ENCODE measurements at places on chromosomes 12 and 14. TPM values are rescaled to one million over a fixed set of nuclear protein-coding genes. Genes with fewer than 3 reads are reported as not detected.
A peak's percentile ranks its signal among the peaks of the same experiment; 100 is the strongest.

DNA sequence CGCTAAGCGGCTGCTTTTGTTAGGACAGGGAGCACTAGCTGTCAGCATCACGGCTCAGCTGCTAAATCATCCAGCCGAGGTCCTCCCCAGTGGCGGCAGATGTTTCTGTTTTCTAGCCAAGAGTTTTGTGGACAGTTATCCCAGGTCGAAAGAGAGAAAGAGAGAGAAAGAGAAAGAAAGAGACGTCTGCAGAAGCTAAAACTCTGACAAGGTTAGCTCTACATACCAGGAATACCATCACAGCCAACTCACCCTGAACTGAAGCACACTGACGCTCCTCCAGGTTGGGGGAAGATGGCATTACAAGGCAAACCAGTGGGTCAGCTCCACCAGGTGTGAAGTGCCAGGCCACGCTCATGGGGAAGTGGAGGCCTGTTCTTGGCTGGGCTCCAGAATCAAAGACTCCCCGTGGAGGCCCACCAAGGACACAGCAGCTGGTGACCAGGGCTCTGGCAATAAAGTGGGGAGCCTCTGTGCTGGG lies 64.9 kb upstream of the DICER1 start:
- no peak for DNase-seq

DNA sequence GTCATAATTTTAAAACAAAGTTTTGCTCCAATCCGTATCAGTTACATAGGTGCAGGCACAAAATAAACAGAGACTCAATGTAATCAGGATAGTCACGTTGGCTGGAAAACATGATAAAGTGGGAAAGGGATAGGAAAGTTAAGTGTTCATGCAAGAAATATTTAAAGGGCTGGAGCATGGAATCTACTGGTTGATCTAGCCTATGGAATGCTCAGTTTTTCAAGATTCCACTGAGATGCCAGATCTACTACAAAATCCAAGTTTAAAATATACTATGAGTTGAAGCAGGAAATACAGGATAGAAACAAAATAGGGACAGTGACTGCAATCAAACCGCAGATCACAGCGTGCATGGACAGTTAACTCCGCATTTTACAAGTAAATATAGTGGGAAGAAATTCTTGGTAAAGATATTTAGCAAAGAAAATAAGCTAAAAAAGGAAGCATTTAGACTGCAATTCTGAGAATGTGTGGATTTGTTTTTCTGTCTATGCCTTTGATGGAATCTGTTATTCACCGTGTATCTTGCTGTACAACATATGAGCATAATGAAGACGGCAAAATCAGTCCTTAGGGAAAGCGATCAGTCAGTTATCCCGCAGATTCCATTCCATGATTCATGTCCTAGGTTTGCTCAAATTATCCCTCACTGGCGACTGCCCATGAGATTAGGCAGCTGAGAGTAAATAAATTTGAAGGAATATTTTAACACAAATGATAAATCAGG lies 1044.3 kb downstream of the FLRT2 start:
- no peak for DNase-seq

- DNase-seq: no peak
These were observed 49.7 kb downstream of the TRMT5 start for GRCh38 chr14:60931218-60931617.

DNA sequence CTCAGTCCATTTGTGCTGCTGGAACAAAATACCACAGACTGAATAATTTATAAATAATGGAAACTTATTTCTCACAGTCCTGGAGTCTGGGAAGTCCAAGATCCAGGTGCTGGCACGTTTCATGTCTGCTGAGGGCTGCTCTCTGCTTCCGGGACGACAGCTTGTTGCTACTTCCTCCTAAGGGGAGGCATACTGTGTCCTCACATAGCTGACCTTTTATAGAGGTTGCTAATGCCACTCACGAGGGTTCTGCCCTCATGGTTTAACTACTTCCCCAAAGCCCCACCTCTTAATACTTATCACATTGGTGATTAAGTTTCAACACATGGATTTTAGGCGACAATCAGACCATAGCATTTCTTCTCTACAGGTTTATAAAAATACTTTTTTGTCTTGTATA lies 411.1 kb downstream of the NRXN3 start:
- no peak for DNase-seq

GRCh38 chr14:96100161-96101064 lies 61.3 kb downstream of the C14orf132 start:
- DNase-seq: peak; percentile 78

GRCh38 chr12:86663173-86663572 lies 407.0 kb upstream of the MGAT4C start:
- no peak for DNase-seq

DNA sequence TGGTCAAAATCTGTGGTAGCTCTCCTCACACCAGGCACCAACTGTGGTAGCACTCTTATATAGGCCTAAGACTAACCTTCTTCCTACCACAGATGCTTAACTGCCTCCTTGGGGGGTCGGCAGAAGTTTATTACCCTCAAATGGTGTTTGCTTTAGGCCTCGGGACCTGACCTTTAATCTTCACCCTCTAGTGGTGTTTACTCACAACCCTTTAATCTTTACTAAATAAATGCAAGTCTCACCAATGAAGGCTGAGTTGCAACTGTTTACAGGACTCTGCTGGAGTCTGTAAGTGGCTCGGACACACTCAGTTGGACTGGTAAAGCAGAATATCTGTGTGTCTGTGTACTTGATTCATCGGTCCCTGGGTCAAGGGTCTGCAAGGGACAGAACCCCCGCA lies 29.4 kb downstream of the CCER1 start:
- no peak for DNase-seq

GRCh38 chr14:95293449-95293848 lies 26.3 kb downstream of the CLMN start:
- DNase-seq: no peak

DNA sequence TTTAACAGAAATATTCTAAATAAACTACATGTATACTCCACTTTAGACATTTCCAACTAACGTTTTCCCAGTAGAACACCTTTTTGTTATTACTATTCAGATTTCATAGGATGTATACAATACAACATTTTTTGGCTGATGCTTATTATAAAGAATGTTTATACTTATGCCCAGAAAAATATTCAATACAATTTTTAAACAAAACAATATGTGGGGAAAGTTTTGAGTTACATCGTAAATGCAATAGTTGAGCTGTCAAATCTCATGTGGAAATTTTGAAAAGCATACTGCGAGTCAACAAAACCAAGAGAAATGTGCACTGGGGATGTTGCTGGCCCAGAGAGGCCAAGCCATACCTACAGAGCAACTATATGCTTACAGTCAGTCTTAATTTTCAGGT lies 18.2 kb upstream of the MON2 start:
- DNase-seq: no peak

DNA sequence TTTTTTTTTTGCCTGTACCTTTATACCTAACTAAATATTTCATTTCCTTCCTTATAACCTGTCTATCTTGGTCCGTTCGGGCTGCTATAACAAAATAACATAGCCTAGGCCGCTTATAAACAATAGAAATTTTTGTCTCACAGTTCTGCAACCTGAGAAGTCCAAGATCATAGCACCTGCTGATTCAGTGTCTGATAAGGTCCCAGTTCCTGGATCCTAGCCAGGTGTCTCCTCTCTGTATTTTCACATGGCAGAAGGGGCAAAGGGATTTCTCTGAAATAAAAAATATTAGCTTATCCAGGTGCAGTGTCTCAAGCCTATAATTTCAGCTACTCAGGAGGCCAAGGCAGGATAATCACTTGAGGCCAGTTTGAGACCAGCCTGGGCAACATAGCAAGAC lies 1046.6 kb upstream of the USP15 start:
- no peak for DNase-seq

GRCh38 chr14:80212023-80212397 lies 706 bp upstream of the DIO2 start:
- no peak for DNase-seq

- no peak for DNase-seq
These were observed 224.2 kb upstream of the FKBP4 start for GRCh38 chr12:2570562-2570961.

GRCh38 chr14:93939304-93940229 lies 12.4 kb downstream of the FAM181A start:
- DNase-seq: peak; percentile 94

GRCh38 chr12:69821456-69822159 lies 3.4 kb upstream of the MYRFL start:
- no peak for DNase-seq

- DNase-seq: no peak
These were observed 154.5 kb downstream of the ZFP36L1 start for GRCh38 chr14:68638141-68638999.

- no peak for DNase-seq
These were observed 72.0 kb downstream of the PPP2R5E start for GRCh38 chr14:63470962-63471793.

DNA sequence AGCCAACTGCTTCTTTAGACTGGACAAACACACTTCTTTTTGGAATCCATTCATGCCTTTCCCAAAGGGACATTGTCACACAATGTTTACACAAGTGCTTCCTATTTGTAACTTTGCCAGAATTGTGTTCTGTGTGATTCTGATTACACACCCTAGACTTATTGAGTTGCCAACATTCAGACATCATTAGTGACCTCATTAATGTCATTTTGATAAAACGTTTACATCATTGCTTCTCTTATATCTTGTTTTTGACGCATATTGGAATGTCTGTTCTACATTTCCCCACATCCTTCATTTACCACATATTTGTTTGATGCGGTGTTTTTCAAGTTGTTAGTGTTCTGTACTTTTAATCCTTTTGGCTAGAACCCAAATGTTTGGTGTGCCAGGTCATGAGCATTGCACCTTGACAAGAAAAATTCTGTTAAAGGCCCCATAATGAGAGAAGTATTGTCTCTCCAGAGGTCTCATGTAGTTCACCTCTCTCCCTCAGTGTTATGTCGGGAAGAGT lies 305.5 kb downstream of the AEBP2 start:
- DNase-seq: no peak

GRCh38 chr12:94969424-94969823 lies 34.1 kb downstream of the NDUFA12 start:
- DNase-seq: no peak

DNA sequence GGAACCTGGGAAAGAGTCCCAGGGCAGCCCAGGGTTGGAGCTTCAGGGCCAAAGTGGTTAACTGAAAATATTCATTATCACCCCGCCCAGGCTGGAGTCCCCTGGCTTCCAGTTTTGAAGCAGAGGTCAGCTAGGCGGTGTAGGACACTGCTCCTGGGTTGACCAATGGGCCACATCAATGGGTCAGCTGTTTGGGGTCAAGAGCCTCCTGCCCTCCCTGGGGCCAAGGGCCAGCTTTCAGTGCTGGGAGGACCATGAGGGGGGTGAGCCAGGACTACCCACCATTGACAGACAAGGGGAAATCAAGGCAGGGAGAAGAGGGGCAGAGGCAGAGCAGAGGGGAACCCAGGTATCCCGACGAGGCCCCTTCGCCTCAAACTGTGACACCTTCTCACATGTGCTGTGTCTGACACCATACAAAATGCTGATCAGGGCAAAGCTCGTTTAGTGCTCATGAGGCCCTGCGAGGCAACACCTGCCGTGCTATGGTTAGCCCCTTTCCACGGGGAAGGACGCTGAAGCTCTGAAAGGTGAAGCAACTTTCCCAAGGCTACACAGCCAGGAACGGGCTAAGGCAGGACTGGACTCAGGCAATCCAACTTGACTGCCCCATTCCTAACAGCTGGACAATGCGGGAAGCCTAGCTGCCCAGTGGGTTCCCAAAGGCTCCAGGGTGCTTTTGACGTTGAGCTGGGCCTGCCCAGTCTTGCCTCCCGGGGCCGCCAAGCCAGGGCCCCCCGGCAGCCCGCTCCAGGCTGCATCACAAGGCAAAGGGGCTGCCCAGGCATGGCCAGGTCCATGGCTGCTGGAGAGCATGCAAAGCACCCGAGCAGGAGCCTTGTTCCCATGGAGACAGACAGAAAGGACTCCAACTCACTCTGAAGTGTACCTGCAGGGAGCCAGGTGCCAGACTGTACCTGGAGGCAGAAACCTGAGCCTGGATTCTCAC lies 2.0 kb downstream of the SYNE3 start:
- DNase-seq: peak; percentile 8

DNA sequence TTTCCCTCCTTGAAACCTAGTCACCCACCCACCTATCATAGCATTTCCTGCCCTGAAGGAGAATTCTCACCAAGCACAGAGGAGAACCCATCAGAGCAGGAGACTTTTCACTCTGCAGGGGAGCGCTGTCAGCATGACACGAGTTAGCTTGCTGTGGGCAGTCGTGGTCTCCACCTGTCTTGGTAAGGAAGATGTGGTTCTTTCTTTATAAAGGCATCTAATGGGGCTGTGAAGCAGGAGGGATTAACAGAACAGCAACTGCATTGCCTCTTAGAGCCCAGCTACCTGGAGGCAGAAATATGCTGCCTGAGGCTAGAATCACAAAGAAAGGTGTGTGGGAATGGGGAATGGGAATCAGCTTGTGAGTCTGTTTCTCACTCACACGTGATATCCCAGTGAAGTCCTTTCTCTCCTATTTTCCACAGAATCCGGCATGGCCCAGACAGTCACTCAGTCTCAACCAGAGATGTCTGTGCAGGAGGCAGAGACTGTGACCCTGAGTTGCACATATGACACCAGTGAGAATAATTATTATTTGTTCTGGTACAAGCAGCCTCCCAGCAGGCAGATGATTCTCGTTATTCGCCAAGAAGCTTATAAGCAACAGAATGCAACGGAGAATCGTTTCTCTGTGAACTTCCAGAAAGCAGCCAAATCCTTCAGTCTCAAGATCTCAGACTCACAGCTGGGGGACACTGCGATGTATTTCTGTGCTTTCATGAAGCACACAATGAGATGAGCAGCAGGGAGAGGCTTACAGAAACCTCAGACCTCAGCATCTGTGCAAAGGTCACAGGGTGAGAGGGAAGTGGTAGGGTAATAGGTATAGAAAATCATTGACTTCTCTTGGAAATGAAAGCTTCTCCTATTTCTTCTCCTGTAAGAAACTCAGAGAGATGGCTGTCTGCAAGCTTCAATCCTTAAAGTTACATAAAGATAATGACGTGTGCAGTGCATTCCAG lies 316.9 kb downstream of the DAD1 start:
- DNase-seq: no peak

- DNase-seq: no peak
These were observed 7.1 kb upstream of the CCDC175 start for GRCh38 chr14:59583755-59584154.

LPCAT3 gene
- total RNA-seq: 18.3 TPM

GNPNAT1 gene
- total RNA-seq: 31.4 TPM

CFAP73 gene
- total RNA-seq: 0.94 TPM

CLEC9A gene
- not detected for total RNA-seq

TAS2R8 gene
- not detected for total RNA-seq

PTPRO gene
- total RNA-seq: 0.15 TPM

PZP gene
- total RNA-seq: not detected

TAC3 gene
- total RNA-seq: not detected

SCNN1A gene
- 0.26 TPM for total RNA-seq

RASAL1 gene
- total RNA-seq: 4.4 TPM

KRT83 gene
- total RNA-seq: not detected

GALNT8 gene
- 1.3 TPM for total RNA-seq

REP15 gene
- total RNA-seq: 0.22 TPM

MYF6 gene
- not detected for total RNA-seq

MYL2 gene
- total RNA-seq: not detected

KERA gene
- total RNA-seq: not detected

Measured in activated CD4-positive, alpha-beta memory T cell treated with anti-CD3 and anti-CD28 coated beads for 36 hours (primary cell).